Fibroblast of upper back skin (primary cell): ENCODE measurements at places on chromosomes 4 and X.

DNA sequence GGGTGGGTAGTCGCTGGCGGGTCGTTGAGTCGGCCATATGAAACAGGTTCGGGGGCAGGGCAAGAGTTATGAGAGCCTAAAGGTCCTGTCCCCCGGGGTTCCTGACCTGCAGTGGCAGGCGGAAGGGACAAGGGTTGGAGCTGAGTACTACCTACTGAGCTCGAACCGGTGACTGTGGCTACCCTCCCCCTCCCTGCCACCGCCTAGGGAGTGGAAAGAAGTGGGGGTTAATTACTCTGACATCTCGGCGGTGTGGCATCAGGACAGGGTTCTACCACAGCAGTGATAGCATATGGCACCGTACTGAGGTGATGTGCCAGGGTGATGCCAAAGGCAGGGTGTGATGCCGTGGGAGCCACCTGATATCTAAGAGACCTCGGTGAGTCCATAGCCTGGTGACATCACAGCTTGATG, 307 bp downstream of the ATG4A start:
- DNase-seq = no peak

- no peak for DNase-seq
Measured at GRCh38 chrX:140141444-140142029, 176.2 kb upstream of the CXorf66 start.

- peak; percentile 83 for DNase-seq
Measured at GRCh38 chrX:16222151-16222550, 54.9 kb downstream of the MAGEB17 start.

DNA sequence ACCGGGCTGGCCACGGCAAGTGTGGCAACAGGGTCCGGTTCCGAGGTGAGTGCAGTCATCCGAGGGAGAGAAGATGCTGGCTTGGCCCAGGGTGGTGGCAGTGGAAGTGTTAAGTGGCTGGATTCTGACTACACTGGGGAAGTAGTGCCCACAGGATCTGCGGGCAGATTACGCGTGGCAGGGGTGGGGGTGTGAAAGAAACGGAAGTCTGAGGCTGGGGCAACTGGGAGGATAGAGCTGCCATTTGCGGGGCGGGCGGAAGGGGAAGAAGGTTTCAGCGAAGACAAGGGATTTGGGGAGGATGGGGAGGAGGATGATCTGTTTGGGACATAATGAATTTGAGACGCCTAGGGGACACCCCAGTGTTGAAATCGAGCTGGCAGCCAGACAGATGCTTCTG, 5.3 kb downstream of the RS1 start:
- no peak for DNase-seq

- DNase-seq = peak; percentile 5
Measured at GRCh38 chr4:11512871-11513270, 84.2 kb upstream of the HS3ST1 start.

- no peak for DNase-seq
Measured at GRCh38 chr4:123671636-123672404, 275.2 kb downstream of the SPRY1 start.

- DNase-seq = no peak
Measured at GRCh38 chr4:127291316-127291715, 341.4 kb upstream of the INTU start.

DNA sequence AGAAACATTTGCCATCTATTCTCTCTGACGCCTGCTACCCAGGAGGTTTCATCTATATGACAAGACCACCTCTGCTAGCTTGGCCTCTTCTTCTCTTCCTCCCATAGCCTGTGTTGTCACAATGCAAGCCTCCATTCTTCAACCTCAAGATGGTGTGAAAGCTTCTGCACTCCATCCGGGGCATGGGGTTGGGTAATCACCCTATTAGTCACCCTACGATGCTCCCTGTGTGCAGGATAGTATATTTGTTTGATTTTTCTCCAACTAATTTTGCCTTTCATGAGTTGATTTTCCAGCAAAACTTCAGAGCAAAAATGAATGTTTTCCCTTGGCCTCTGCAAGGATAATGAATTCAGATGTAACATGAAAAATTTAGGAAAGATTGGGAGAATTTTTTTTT, 128.0 kb upstream of the STS start:
- no peak for DNase-seq

GRCh38 chr4:76061421-76061820, 13.1 kb upstream of the ART3 start:
- no peak for DNase-seq

DNA sequence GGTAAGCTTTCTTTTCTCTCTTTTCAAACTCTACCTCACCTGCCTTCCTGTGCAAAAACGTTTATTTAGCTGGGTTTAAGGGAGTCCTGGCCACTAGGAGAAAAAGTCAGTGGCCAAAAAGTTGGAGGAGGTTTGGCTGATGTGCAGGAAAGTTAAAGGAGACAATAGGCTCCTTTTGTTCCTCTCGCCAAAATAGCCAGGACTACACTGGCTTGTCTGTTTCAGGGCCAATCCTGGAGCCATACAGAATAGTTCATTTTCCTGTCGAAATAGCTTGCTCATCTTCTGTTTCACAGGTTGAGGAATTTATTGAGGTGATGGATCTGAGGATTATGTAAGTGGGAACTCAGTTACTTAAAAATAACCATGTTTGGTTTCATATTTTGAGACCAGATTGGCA, 423 bp downstream of the HEPH start:
- no peak for DNase-seq

DNA sequence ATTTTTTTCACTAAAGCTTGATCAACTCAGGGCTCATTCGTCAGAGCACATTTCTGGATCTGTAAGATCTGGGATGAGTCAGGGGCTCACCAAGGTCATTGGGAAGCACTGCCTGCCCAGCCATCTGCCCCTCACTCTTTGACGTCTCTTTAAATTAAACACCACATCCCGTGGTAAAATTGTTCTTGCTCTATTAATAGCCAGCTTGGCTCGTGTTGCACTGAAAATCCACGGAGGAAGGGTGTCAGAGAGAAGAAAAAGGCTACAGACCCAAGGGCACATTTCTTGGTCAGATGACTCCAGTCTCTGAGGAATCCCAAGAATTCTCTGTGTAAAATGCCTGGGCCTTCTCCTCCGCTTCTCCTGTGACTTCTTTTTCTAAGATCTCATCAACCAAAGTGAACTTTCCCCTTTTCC, 45.7 kb upstream of the GATB start:
- peak; percentile 79 for DNase-seq

GRCh38 chr4:183533698-183534097, 28.8 kb downstream of the ING2 start:
- DNase-seq = no peak

DNA sequence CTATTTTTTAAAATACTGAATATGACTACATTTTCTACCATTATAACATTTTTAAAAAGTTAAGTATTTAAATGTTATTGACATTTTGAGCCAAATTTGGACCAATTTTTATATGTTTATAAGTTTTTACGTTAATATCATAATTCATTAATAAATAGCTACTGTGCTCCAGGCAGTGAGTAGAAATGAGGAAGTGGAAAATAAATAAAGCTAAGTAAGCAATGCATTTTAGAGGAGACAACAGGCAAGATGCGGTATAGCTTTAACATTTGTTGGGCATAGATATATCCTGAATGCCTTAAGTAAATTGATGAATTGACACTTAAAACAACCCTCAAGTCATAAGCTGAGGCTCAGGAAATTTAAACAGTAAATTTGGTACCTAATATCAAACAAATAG, 474.8 kb downstream of the PCDH10 start:
- no peak for DNase-seq

DNA sequence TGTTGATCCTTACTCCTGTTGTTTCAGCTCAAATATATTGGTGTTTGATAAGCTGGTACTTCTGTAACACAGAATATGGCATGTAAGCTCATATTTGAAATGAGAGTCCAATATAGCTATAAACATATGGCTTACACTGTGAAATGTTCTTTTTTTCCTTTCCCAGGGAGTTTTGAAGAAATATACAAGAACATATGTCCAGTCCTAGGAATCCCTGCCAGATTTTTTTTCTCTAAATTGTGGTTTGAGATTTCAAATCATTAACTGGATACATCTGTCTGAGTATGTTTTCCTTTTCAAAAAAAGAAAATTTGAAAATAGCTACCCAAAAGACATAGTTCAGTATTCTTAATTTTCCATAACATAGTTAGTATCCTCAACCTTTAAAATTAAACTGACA, 60.2 kb downstream of the HMGB2 start:
- peak; percentile 61 for DNase-seq

DNA sequence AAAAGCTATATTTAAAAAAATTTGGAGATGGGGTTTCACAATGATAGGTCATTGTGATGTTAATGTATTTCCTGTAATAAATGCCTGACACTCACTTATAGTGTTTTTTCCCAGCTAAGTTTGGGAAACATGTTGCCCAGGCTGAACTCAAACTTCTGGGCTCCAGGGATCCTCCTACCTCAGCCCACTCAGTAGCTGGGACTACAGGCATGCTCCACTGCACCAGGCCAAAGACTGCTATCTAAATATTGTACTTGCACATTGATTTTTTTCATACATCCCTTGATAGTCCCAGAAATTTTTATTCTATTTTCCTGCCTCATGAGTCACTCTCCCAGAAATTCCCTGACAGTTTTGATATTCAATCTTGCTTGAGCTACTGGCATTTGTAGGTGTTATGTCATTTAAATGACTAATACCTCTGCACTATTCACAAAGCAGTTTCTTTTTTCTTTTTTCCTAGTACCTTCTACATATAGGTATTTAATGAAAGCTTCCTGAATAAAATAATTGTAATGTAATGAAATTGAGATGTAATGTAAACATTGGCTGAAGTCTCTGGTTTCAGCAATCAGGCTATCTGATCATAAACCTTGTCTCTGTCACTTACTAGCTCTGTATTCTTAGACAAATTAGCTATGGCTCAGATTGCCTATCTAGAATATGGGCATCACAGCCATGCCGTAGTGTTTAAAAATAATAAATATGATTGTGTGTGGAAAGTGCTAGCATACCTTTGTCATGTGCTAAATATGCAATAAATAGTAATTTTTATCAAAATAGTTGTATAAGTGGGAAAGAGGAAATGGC, 1973.0 kb upstream of the AGA start:
- DNase-seq = peak; percentile 5

- DNase-seq = no peak
Measured at GRCh38 chrX:69117876-69118526, 47.3 kb downstream of the PJA1 start.

DNA sequence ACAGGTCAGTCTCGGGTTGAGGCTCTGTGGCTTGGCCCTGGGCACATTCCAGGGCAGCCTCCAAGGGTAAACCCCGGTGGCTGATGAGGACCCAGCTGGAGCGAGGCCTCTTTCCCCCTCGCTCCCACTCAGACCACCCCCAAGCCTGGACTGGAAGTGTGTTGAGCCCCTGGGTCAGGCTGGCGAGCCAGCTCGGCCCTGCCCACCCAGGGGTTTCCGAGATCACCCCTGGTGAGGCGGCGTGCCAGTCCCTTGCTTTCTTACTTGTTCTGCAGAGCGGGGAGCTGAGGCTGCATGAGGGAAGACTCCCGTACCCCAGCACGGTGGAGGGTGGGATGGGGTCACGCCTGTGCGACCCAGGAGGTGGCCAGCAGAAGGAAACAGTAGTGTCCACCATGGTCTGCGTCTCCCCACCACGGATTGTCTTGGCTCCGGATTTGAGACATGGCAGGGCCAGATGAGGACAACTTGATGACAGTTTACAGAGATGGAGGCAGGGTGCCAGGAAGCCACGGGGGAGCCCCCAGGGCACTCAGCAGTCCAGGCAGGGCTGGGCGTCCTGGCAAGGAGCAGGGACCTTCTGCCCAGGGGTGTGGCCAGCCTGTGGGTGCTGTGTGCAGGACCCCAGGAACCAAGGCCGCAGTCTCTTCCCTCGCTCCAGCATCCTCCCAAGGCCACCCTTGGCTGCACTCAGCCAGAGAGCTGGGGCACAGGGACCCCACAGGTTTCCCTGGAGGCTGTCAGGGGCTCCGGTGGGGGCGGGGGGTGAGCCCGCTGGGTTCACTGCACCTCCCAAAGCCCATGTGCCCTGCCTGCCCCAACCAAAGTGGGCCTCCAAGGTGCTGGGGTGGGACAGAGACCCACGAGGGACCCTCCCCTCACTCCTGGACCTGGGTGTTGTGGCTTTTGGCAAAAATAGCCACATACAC, 6.6 kb upstream of the FGFRL1 start:
- DNase-seq = no peak

DNA sequence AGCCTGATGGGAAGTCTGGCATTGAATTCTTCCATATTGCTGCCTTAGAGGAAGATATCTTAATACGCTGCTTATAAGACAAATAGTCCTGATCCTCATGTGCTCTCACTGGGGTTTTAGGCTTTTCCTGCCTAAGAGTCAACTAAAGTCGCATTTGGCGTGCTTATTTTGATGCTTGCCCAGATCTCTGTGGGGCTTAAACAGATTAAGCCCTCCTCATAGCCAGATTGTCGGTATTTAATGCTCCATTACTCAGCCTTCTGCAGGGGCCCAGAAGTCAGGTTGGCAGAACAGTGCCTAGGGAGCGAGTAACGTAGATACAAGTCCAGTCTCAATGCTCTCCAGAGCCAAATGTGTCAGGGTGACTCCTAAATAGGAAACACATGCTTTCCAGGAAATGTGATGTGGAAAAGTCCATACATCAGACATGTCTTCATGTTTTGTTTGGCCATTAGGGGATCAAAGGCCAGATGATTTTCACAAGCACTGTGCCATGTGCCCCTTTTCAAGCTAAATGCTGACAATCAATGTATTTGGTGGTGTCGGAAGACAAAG, 262.8 kb downstream of the PRDM5 start:
- no peak for DNase-seq

DNA sequence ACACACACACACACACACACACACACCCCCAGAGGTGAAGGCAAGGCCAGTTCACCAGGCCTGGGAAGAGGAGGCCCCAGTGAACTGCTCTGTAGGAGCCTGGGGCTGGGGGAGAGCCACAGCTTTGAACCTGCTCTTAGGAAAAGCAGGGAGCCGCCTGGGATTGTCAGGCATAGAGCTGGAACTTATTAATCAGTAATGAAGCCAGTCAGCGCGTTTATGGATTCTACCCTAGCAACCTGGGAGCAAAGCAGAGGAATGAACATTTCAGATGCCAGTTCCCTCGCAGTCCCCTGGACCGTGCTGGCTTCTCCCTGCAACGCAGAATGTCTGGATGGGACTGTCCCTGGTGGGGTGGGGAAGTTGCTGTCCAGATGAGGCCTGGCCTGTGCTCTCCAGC, 45.3 kb upstream of the DDX3X start:
- DNase-seq = no peak

- DNase-seq = no peak
Measured at GRCh38 chrX:119401569-119401968, 2.4 kb downstream of the SLC25A43 start.
